ENCODE measurements at places on chromosomes 6 and 20.

DNA sequence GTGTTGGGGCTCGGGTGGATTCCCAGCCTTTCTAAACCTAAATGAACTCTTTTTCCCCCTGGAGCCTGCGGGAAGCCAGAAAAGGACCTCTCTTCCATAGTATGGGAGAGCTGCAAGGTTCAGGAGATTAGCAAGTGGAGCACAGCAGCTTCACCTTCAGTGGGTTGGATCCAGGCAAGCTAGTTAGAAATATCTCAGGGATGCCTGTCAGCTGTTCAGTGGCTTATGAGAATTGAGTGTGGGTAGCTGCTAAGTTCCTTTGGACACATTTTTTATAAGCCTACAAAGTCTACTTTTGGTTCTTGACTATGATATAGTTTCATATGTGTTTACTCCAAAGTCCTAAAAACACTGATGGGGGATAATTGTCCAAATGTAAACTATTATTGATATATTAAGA, 642.1 kb downstream of the EPM2A start:
- no peak for DNase-seq

- no peak for DNase-seq
These were observed 24.7 kb upstream of the ZFAND3 start for GRCh38 chr6:37794825-37795224.

GRCh38 chr6:27601668-27602254, 128.9 kb upstream of the ZNF184 start:
- peak; percentile 29 for DNase-seq

GRCh38 chr6:1400126-1400850, 10.9 kb downstream of the FOXF2 start:
- no peak for DNase-seq

GRCh38 chr6:73109659-73110058, 115.6 kb downstream of the KHDC1L start:
- no peak for DNase-seq

GRCh38 chr20:25484911-25485511, 77.5 kb downstream of the GINS1 start:
- DNase-seq = no peak

- DNase-seq = no peak
These were observed 9.1 kb upstream of the ZBTB2 start for GRCh38 chr6:151400473-151400872.

DNA sequence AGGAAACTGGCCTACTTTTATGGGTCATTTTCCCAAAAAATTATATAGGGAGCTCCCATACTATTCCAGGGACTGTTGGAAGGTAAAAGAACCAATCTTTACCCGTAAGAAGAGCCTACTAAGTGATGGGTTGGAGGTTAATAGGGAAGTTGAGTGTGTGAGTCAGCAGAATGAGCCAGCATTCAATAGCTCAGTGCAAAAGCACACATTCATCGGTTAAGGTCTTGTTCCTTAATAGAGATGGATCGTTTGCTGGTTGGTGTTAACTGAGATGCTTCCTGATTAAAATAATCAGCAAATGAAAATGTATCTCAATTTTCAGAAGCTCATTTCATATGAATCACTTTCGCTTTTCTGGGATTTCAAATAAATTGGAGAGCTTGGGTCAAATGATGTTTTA, 115.3 kb upstream of the MRPS10 start:
- DNase-seq = no peak

GRCh38 chr20:53073636-53074415, 101.7 kb downstream of the TSHZ2 start:
- DNase-seq = no peak

DNA sequence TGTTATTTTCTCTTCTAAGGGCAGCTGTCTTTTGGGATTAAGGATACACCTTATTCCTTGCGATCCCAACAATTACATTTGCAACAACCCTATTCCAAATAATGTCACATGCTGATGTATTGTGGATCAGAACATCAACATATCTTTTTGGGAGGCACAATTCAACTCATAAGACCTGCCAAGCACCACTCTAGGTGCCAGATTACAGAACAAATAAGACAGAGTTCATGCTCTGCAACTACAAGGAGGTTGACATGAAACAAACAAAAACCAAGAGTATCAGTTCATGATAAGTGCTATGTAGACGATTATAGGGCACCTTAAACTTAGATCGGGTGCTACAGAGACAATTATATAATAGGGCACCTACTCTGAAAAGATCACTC, 203.2 kb upstream of the SGK1 start:
- DNase-seq = no peak
